ENCODE measurements at places on chromosomes 11 and 22. TPM values are rescaled to one million over a fixed set of nuclear protein-coding genes. Genes with fewer than 3 reads are reported as not detected.

The SLCO2B1 gene
- total RNA-seq: 19.4 TPM

The ACTN3 gene
- total RNA-seq: not detected

The DRD4 gene
- total RNA-seq: 0.41 TPM

The MFRP gene
- not detected for total RNA-seq

The MS4A15 gene
- total RNA-seq: not detected

The OR51G2 gene
- not detected for total RNA-seq

The MUC5B gene
- not detected for total RNA-seq

The OR52I2 gene
- total RNA-seq: not detected

The SYCE3 gene
- not detected for total RNA-seq

The SLC22A9 gene
- not detected for total RNA-seq

The RBFOX2 gene
- total RNA-seq: 143 TPM

The APOL5 gene
- total RNA-seq: not detected

The RBX1 gene
- 50.7 TPM for total RNA-seq
